ENCODE measurements at places on chromosomes 12 and 14.

DNA sequence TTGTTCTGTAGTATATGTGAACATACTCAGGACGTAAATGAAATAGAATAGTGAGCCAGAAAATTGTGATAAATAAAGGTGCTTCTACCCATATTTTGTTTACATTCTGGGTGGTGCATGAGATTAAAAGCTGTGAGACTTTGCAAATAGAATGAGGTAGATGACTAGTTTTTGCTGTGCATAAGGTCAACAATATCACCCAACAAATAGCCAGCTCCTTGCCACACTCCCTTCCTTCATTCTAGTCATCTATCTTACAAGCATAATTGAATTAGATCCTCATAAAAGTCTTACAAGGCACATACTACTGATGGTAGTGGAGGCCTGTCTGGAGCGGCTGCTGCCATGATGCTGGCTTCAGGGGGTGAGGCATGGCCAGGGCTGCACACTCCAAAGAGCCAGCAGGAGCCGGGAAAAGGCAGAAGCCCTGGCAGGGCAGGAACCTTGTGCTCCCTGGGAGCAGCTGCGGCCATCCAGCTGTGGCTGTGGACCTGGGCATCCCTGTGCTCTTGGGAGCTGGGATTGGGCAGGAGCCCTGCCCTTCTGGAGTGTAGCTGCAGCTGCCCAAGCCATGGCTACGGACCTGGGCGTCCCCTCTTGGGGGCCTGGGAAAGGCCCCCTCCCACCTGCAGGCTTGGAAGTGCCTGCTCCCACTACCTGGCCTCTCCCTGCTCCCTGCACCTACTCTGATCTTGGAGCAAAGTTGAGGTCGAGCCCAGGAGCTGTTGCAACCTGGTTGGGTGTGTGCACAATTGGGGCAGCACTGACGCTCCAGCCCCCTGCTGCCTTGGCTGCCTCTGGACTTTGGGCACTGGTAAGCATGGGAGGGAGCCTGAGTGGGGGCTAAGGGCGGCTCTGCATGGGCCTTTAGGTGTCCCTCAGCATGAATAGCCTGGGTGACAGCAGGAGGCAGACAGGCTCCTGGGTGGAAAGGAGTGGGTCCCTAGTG lies 112.8 kb downstream of the DACT1 start:
- no peak for DNase-seq

- DNase-seq, result no peak
Measured at GRCh38 chr12:91023326-91024004, 18.7 kb upstream of the EPYC start.

- peak; percentile 61 for DNase-seq
Measured at GRCh38 chr12:54579696-54580333, 8.6 kb downstream of the PPP1R1A start.

DNA sequence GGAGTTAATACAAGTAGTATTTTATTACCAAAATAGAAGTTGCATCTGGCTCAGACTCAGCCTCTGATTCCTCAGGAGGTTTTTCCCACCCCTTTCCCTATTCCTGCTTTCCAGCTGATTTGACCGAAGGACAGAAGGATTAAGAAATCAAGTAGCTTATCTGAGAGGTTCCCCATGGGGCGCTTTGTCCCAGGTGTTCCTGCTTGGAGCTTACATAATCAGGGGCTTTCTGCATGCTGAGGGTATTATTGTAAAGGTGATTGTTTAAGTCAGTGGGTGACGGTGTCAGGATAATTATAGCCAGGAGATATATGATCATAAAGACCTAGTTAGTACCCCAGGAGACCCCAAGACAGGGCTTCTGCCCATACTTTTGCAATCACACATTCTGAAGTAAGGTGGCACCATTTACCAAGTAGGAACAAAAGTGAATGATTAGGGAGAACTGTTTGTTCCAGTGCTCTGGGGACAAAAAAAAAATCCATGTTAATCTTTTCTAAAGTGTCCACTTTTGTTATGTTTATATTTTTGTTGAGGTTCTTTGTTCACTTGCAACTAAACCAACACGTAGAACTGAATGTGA lies 921.3 kb downstream of the NRXN3 start:
- DNase-seq, result no peak

DNA sequence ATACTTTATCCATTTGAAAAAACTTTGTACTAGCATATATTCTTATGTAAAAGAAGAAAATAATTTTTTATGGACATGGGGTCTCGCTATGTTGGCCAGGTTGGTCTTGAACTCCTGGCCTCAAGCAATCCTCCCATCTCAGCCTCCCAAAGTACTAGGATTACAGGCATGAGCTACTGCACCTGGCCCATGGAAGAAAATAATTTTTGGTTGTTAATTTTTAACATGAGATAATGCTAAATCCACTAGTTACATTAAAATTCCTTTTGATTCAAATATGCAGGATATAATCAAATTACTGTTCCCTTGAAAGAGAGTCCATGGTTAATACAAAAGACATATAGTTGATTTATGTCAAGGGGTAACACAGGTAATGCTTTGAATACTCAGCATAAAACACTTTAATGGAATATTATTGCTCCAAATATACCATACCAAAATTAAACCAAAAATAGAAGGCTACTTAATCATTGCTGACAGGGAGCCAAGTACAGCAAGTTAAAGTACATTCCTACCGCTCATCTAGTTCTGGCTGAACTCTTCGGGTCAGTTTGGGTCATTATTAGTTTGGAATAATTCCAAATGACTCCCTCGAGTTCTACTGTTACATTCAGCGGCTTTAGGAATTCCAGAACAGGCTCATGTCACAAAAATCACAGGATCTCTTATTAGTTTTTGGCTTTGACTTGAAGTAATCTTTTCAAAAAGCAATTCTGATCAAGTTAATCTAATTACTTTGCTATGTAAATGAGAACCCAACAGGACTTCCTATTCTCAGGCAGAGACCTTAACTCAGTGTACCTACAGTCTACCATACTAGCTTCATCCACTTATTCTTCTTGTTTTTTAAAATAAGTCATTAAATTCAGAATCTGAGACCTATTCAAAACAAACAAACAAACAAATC lies 6.1 kb downstream of the SOS2 start:
- DNase-seq, result no peak

DNA sequence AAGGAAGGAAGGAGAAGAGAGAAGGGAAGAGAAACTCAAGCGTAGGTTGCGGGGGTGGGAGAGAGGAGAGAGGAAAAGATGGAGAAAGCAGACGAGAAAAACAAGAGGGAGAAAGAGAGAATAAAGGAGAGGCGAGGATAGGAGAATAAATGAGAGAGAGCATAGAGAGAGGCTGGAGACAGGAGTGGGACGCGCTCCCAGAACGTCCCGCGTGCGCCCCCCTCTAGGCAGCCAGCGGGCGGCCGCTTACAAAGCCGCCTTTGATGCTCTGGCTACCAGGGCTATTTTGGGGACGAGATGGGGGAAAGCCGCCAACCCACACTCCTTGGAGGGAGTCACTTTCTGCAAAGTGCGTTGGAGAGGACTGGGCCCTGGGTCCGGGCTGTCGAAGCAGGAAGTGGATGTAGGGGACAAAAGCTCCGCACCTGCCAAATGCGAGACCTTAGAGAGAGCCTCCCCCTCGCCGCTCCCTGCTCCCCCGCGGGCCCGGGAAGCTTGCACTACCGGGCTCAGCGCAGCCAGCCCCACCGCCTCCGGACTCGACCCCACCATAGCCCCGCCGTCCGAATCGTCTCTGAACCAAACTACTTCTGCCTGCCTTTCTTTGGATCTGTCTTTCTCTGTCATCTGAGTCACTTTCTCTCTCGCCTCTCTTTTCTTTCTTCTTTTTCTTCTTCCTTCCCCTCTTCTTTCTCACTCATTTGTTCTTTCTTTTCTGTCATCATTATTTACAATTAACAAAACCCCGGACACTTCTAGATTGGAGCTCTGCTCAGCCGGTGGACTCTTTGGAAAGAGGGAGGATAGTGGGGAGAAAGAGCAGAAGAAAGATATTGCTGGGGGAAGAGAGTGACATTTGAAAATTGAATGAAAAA lies 8.0 kb downstream of the ASCL1 start:
- DNase-seq, result no peak

DNA sequence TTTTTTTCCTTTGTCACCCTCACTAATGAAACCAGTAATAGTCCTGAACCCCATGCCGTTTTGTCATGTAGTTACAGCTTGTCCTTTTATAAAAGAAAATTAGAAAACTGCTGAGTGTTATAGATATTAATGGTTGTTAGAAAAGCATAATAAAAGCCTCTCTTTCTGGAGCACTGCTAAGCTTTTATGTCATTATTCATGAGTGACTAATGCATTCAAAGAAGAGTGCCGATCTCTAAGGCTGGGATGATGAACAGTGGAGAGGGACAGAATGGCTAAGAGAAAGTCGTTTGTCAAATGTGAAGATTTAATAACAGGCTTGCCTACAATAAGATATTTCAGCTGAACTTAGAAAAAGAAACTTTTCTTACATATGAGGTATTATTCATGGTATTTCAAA lies 121.6 kb downstream of the MGAT4C start:
- DNase-seq, result no peak

GRCh38 chr12:106914796-106915634 lies 40.7 kb upstream of the TMEM263 start:
- DNase-seq, result no peak

DNA sequence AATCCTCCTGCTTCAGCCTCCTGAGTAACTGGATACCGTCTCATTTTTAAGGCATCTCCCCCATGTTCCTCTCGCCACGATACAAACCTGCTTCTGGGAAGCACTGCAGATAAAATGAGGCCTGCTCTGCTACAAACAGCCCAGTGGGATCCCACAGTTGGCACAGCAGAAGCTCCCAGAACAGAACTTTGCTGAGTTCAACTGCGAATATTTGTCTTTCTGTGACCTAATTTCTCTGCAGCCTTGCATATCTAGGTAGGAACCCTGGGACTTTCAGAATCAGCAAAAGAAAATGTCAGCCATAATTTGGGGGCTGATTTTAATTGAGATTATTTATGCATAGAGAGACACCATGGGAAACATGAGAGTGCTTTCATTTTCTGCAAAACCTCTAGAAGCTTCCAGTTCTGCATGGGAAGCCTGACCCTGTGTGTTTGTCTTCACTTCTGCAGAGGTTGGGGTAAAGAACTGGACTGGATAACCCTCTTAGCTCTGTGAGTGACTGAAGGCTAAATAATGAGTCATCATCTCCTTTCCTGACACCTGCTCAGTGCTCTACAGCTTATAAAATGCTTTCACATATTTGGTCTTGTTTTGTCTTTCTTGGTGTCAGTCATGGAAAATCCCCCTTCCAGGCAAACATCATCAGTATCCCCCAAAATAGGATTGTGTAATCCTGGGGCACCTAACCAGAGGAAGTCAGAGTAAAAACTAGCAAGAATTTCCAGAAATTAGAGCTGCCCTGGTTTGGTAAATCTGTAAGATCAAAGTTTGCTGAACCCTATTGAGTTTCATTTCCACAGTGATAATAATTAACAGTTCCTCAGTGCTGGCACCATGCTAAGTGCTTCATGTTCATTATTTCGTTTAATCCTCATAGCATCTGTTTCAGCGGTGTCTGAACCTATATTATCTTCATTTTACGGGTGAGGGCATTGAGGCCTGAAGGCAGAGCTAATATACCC lies 185.8 kb downstream of the SLC15A4 start:
- no peak for DNase-seq

- no peak for DNase-seq
Measured at GRCh38 chr12:118680356-118680963, 300.9 kb upstream of the SRRM4 start.

GRCh38 chr12:28603801-28604200 lies 413.5 kb downstream of the CCDC91 start:
- no peak for DNase-seq

DNA sequence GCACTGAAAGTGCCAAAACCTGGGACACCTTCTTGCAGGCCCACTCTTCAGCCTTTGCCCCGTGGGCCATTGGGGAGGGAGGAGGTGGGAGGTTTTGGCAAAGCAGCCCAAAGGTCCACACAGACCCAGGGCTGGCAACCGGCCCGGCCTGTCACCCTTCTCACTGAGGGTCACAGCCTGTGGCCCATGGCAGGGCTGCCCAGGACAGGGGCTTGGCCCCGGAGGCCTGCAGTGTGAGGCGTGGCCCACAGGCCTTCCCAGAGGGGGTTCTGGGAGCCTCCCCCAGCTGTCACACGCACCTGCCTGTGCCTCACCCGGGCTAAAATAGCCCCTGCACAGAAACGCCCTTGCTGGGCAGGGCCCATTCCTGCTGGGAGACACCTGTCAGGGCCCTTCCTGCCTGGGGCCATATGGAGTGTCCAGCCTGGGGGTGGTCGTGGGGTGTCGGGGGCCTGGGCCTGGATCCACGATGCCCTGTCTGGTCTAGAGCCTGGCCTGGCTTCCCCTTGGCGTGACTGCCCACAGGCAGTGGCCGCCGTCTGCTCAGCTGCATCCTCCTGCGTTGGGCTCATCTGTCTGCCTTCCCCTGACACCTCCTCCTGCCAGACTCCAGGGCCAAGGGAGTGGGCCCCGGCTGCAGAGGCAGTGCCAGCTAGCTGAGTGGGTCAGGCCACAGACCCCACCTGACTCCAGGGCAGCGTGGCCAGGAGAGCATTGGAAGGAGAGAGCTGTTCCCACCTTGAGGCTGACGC lies 19.2 kb downstream of the PACS2 start:
- DNase-seq, result no peak

DNA sequence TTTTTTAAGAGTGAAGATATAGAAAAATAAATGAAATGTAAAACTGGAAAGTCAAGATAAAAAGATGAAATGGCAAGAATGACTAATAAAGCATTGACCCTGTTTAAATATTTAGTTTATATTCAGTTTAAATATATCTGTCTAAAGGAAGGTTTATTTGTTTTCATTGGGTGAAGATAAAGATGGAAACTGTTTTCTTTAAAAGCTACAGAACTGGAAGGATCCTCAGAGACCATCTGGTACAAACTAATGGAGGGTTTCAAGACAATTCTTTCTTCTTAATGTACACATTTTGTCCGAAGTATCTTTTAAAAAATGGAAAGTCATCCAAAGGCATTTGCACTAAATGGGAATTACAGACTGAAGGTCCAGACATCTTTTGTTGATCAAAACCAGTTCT lies 142.6 kb downstream of the EPS8 start:
- DNase-seq, result no peak

GRCh38 chr14:97782871-97783414 lies 985.8 kb downstream of the VRK1 start:
- DNase-seq, result no peak

DNA sequence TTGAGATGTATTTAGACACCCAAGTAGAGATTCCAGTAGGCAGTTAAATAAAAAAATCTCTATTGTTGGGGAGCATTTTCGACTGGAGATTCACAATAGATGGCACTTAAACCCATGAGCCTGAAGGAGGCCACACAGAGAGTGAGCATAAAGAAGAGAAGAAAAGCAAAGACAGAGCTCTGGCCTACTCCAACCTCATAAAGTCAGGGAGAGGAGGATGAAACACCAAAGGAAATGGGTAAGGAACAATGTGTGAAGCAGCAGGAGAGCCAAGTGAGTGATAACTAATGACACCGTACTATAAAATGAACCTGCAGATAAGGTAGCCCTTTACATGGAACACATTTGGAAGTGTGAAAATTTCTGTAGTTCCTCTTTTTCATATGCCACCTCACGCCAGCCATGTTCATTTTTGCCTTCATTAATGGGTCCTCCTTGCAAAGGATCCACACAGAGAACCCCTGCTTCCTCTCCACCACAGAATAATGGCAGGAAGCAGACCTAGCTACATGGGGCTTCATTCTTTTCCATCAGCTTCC lies 150.0 kb upstream of the SYT10 start:
- DNase-seq, result no peak

GRCh38 chr12:100843061-100843460 lies 48.5 kb downstream of the ANO4 start:
- DNase-seq, result no peak

All from activated naive CD4-positive, alpha-beta T cell (primary cell).